ENCODE measurements at places on chromosomes 7 and 10. TPM values are rescaled to one million over a fixed set of nuclear protein-coding genes. Genes with fewer than 3 reads are reported as not detected.

DNA sequence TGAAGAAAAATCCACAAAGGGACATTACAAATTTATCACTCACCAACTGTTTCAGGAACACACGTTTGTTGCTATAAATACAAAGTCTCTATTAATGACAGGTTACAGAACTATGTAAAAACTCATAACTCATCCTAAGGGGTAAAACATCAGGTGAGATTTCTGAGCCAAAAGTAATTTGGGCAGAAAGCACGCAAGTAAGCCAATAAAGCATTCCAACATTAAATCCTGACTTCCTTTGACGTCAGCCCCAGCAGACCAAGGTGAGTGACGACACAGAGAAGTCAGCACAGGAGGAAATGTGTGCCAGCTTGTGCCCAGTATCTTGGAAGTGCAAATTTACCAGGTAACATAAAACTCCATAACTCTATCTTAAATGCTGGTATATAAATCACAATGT lies 45.7 kb downstream of the IMMP2L start:
- DNase-seq, result no peak

Gene STEAP1
- total RNA-seq, result not detected

DNA sequence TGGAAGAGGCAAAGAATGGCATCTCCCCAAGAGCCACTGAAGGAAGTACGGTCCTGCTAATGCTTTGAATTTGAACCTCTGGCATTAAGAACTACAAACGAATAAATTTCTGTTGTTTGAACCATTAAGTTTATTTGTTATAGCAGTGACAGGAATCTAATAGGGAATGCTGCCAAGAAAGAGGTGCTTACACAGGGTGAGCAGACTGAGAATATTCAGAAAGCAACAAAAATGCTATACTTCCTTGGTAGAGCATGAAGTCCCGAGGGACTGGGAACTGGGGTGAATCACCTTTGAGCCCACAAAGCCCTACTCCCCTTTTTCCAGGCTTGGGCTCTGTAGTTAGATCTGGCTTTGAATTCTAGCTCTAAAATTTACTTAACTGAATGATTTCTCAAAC lies 45.0 kb downstream of the PANK1 start:
- no peak for DNase-seq

DNA sequence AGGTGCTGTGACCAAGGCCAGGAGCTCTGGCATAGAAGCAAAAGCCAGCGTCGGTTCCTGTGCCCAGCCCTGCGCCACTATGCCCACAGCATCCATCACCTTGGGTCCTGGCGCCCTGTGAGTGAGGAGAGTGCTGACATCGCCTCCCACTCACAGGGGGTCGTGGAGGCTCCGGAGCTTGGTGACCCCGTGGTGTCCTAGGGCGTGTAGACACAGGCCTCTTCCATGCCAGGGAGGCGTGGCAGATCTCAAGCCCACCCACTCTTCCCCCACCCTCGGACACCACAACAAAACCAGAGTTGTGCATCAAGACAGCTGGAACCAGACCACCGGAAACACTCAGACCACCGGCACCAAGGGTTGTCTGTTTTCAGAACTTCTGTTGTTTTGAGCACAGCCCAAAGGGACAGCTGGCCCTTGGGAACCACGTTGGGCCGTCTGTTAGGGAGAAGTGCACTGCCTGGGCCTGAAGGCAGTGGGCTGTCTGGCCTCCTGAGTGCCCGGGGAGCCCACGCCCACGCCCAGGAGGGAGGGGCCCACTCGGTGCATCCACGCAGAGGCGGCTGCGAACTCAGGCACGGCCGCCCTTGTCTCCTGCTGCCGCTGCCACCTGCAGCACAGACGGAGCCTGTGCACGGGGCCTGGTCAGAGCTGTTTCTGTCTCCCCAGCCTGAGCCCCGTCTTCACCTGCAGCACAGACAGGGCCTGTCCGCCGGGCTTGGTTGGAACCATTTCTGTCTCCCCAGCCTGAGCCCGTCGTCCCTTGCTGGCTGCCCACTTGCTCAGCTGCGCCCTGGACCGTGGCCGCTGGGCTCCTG lies 106.3 kb downstream of the INPP5A start:
- DNase-seq, result no peak

DNA sequence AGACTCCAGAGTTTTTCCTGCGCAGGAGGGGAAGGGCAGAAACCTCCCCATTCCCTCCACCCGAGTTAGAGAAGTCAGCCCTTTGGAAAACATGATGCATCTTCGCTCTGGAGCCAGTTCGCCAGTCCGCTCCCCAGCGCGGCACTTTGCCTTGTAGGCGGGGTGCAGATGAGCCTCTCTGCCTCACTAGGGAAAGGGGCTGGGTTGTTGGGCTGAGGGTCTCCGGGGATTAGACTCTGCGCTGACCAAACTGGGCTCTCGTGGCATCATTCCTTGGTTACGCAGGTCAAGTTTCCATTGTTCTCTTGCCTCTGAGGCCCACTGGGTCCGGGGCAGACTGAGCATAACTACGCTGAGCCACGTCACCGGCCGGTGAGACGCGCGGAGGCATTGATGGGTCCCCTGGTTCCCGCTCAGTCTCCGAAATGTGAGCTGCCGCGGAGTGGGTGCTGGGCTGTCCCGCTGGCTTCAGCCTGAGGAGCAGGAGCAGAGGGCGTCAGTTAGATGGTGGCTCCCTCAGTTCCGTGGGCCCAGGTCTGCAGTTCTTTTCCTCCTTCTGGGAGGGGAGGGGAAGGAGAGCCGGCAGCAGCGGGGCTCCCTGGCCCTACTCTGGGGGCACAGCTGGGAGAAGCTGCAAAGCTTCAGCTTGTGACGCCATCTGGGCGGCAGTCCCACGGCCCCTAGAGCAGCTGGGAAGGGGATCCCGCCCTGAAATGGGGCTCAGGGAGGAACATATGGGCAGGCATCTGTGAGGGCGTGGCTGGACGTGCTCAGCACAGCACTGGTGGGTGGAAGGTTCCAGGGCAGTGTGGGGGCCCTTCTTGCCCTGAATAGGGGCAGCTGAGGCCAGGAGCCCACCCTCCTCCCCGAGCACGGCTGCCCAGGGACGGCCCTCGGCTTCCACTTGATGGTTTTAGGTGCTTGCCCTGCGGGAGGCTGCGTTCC lies 121.3 kb upstream of the BTBD16 start:
- DNase-seq, result no peak

Gene SPDYE11
- not detected for total RNA-seq

GRCh38 chr7:24580283-24580946 lies 7.2 kb downstream of the PALS2 start:
- DNase-seq, result no peak

GRCh38 chr10:21100190-21100589 lies 203.1 kb upstream of the NEBL start:
- DNase-seq, result no peak

GRCh38 chr10:20670579-20670978 lies 226.5 kb downstream of the NEBL start:
- no peak for DNase-seq

- DNase-seq, result no peak
Measured at GRCh38 chr7:44964831-44965440, 13.9 kb downstream of the MYO1G start.

DNA sequence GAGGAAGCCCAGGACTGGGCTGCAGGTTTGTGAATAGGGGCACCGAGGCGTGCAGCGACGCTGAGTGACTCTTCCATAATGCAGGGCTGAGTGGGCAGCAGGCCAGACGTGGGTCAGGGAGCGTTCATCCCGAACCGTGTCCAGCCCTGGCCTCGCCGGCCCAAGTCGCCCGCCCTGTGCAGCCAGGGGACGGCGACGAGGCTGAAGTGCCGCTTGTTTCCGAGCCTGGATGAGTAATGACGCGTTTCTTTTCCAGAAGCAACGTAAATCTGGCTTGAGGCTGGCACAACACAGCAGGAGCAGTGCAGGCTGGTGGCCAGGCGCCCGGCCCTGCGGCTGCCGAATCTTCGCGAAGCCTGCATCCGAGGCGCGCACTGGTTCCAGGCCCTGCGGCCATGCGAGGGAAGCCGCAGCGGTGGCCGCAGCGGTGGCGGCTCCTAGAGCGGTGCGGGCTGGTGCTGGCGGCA lies 74.0 kb upstream of the SEC61G start:
- no peak for DNase-seq

Measured in T-cell (primary cell).